CD4-positive, alpha-beta T cell treated with Interleukin-6 at 100 ng/mL for 8 hours (primary cell): ENCODE measurements at places on chromosomes 4 and X.

DNA sequence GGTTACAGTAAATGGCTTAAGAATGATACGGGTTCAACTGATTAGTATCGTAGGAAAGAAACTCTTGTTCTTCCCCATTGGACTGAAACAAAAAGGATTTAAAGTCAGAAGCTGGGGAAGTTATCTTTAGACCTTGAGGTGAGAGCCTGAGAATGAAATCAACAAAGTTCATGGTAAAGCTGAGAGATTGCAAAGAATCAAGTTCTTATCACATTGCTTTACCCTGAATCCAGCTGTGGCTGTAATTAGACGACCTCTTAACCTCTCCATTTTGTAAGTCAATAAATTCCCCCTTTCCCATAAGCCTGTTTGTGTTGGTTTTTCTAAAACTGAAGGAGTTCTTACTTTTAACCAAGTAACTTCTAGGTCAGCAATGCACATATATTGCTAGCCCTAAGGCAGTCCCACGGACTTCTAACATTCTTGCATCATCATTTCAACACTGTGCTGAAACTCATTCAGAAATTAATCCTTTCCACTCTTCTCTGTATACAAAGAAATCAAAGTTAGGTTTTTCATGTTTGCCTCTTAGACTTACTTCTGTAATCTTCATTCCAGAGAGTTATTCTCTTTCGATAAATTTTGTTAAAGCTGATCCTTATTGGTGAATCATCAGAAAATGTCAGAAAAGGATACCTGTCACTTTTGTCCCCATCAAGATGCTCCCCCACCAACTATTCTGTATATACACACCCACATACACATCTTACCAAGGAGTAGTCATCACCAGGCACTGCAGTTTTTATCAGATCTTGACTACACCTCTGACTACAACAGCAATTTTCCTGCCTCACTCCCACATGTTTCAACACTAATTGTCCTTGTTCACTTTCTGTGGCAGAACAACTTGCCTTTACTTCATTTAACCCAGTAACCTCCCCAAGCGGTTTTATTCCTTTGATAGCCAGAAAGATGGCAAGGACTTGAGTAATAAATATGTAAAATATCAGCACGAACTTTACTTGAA lies 77.9 kb upstream of the STK26 start:
- no peak for DNase-seq

DNA sequence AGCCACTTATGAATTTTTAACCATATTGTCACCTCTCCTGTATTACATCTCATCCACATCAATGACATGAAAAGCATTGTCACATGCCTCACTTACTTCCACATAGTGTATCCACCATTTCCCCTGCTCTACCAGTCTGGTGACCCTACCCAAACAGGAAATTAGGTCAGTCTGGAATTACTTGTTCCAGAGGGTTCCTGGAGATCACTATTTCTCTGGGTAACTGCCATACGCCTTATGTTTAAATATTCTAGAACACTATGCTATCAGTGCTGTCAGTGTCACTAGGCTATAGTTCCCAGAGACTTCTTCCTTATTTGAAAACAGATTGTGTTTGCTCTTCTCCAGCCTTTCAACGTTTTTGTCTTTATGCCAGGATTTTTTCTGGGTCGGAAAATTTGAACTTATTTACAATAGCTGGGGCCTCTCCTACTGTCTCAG lies 15.0 kb downstream of the SRPX2 start:
- DNase-seq, result no peak

DNA sequence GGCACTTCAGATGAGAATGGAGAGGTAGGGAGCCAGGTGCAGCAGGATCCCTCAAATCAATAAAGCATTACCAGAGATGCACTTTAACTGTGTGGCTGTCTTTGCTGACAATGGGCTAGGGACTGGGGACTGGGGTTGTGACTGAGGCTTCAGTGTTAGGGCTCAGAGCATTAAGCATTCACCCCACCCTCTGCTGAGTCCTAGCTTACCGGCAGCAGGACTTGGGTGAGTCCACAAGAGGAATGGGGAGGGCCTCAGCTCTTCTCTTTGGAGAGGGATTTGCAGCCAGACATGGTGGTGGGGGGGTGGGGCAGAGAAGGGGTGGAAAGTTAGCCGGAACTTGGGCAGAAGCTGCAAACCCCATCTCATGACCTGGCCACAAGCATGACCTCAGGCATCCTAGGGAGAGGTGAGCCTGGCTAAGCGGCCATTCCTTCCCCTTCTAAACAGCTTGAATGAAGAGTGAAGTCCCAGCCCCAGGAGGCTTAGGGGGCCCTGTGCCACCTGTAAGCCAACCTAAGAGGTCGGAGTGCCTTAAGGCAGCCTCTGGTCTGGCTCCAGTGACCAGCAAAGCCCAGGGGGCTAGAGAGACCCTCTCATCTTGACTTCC lies 78.4 kb downstream of the STARD8 start:
- no peak for DNase-seq

DNA sequence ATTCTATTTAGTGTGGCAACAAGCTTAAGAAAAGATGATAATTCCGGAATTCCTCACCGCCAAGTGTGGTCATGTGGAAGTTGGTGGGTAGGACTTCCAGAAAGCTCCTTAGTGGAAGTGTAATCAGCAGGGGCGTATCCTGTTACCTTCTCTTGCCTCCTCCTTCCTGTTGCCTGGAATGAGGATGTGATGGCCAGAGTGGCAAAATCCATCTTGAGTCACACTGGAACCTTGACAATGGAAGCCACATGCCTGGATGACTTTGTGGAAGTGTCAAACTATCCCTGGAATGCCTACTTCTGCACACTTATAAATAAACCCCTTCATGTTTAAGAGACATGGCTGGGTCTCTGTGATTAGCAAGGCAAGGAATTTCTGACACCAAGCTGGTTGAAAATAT lies 191.0 kb downstream of the PRDM5 start:
- DNase-seq, result no peak

- DNase-seq, result no peak
Measured at GRCh38 chr4:184831153-184831552, 5.4 kb upstream of the ACSL1 start.

DNA sequence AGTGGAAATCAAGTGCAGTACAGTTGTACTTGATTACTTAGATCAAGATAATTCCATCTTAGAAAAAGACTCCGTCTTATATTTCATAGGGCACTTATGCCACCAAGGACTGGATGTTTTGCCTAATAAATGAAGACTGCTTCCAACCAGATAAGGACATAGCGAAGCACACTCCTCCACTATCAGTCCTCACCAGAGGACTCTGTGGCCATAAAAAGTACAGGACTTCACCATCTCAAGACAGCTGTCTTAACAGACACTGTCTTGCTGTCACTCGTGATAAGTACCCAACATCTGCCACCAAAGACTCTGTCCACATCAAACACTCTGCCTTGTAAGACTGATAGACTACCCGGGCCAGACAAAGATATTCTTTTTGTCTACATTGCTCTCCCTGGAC lies 352.0 kb downstream of the TRAM1L1 start:
- DNase-seq, result no peak

DNA sequence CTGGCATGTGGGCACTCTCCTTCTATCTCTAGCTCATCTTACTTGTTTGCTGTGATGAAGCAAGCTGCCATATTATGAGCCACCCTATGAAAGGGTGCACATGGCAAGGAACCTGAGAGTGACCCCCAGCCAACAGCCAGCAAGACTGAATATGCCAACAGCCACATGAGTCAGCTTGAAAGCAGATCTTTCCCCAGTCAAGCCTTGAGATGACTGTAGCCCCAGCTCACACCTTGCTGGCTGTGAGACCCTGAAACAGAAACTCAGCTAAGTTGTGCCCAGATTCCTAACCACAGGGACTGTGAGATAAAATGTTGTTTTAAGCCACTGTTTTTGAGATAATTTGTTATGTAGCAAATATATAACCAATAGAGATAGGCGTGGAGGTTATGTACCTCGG lies 36.2 kb downstream of the KDM5C start:
- DNase-seq, result no peak

DNA sequence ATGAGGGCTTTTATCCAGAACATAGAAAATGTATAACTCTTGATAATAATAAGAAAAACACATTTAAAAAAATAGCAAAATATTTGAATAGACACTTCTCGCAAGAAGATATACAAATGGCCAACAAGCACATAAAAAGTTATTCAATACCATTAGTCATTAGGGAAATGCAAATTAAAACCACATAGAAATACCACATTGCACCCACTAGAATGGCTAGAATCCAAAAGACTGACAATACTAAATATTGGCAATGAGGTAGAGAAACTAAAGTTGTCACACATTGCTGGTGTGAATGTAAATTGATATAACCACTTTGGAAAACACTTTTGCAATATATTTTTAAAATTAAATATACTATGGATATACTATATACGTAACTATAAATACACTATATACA lies 754.3 kb upstream of the MAGEB2 start:
- DNase-seq, result no peak

- no peak for DNase-seq
Measured at GRCh38 chr4:121155893-121156292, 8.2 kb downstream of the TNIP3 start.

DNA sequence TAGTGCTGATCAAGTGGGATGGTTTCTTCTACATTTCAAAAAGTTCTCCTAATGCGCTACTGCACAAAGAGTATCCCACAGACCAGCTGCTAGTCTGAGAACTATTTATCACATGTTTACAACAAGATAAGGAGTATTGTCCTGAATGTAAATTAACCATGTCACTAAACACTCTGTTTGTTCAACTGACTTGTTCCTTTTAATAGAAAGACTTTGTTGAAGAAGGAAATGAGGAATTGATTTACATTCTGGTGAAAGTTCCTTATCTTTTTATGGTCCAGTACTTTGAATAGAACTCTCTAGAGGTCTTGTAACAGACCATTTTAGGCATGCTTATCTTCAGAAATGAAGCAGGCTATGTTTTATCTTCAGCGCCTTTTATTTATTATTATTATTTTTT lies 67.3 kb upstream of the IL13RA1 start:
- no peak for DNase-seq
